NCI-H1930 (cell line): ENCODE measurements at places on chromosomes 1 and 21.
A peak's percentile ranks its signal among the peaks of the same experiment; 100 is the strongest.

GRCh38 chr1:68223687-68224086 lies 8.6 kb downstream of the WLS start:
- no peak for DNase-seq

- DNase-seq: no peak
Observed at GRCh38 chr21:23950344-23950743, 1656.9 kb downstream of the MRPL39 start.

- DNase-seq: peak; percentile 45
Observed at GRCh38 chr1:19341201-19342061, 29.3 kb downstream of the SLC66A1 start.

DNA sequence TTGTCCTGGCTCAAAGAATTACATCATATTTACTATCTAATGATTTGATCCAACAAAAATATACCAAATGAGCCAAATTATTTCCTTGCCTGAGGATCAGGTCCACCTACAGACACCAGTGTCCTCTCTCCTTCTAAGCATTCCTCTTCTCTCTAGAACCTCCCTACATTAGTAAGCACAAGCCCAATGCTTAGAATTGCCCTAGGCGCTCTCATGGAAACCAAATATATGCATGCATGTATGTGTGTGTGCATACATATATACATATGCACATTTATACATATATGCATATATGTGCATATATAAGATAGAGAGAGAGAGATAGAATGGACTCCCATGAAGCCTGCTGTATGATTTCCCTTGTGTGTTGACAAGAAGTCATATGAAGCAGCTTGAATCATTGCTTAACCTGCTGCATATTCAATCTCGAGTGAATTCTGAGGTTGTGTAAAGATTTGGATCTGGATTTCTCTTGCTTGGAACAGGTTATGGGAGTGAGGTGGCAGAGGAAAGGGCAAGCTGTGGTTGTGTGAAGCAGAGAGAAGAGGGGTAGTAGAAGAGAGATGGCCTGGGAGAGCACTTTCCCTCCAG lies 66.1 kb downstream of the SPAG17 start:
- DNase-seq: no peak

- DNase-seq: no peak
Observed at GRCh38 chr1:224106568-224107281, 7.2 kb upstream of the FBXO28 start.

DNA sequence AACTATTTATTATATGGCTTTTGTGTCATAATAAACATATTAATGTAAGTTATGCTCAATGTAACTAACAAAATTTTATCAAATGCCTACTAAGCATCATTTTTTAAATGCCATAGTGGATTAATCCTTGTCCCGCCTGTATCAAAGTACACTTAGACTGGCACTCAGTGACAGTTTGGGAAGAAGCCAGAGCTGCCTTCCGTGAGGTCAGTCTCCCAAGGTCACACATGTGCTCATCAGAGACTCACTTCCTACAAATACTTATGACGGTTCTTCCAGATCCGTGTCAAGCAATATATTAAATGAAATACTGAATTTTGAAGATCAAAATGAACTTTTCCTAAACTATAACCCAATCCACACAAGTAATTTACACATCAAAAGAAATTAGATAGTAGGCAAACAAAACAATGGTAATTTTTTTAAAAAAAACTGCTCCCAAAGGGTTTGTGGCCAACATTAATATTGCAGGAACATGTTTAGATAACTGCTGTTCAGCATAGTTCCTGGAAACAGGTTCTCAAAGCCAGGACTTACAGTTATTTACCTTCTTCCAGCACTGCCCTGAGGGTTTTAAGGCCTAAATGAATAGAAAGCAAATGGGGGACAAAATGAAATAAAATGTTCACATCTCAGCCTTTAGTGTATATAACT lies 27.2 kb downstream of the WLS start:
- no peak for DNase-seq

- DNase-seq: no peak
Observed at GRCh38 chr21:33396951-33397350, 6.3 kb upstream of the IFNGR2 start.
